Brain pericyte (primary cell): ENCODE measurements at places on chromosomes 6 and 20.

- DNase-seq = no peak
These were observed 63.4 kb downstream of the VEGFA start for GRCh38 chr6:43833223-43833995.

- no peak for DNase-seq
These were observed 387.7 kb upstream of the SASH1 start for GRCh38 chr6:147954938-147955337.

DNA sequence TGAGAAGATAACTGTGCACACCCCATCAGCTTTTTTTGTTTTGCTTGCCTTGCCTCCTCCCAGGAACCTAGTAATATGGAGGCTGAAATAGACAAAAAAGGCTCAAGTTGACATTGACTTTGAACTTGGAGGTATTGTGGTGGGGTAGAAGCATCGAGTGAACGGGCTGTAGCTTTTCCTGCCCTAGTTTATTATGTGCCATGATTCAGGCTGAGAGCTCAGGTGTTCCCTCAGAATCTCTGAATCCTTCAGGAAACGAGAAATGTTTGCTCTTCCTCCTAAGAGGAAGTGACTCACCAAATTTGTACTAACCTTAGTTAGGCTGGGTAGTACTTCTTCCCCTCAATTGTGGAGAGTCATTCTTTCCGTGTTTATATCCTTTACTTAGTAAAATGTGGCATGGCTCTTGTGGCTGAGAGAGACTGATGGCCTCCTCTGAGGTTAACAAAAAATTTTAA is 98.8 kb downstream of the SASH1 start:
- DNase-seq = no peak

DNA sequence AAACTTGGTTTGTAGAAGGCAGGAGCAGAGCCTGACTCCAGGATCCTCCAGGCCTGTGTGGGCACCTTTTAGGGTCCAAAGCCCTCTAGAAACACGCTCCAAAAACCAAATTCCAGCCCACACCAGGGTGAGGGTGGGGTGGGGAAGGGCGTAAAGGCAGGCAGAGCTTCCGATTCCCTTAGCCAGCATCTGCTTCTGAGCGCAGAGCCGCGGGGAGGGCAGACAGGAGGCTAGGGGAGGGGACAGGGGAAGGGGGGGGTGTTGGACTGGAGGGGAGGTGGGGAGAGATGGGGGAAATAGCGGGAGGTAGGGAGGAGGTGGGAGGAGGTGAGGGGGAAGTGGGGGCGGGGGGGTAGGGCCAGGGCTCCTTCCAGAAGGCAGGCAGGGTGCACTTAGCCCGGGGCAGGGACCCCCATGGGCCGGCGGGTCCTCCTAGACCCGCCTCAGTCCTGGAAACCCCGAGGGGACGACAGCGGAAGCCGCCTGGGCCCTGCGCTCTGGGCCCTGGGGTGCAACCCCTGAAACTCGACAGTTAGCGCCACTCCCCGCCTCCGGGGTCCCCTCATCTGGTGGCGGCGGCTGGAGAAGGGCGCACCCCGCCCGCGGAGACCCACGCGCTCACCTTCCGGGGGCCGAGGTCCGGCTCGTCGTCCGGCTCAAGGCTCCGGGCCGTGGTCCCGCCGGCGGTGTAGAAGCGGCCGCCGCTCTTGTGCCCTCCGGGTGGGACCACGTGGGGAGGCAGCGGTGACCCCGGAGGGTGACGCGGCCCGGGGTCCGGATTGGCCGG is 22.0 kb upstream of the FRMD1 start:
- DNase-seq = no peak
